ENCODE measurements at places on chromosomes 2 and 18.

GRCh38 chr2:36355890-36356297 lies 316 bp downstream of the CRIM1 start:
- H3K36me3 ChIP-seq: no peaks in the 10 kb centered on the region
- H3K4me3 ChIP-seq: peak overlapping the region; percentile 87
- DNase-seq: no peak
- peak overlapping the region; percentile 79 for H3K27ac ChIP-seq
- H3K4me1 ChIP-seq: peaks cover 49% of the 10 kb centered on the region

GRCh38 chr2:1731963-1732768 lies 12.1 kb downstream of the PXDN start:
- H3K27ac ChIP-seq: peak overlapping the region; percentile 70
- H3K4me1 ChIP-seq: peaks cover 36% of the 10 kb centered on the region
- DNase-seq: no peak

DNA sequence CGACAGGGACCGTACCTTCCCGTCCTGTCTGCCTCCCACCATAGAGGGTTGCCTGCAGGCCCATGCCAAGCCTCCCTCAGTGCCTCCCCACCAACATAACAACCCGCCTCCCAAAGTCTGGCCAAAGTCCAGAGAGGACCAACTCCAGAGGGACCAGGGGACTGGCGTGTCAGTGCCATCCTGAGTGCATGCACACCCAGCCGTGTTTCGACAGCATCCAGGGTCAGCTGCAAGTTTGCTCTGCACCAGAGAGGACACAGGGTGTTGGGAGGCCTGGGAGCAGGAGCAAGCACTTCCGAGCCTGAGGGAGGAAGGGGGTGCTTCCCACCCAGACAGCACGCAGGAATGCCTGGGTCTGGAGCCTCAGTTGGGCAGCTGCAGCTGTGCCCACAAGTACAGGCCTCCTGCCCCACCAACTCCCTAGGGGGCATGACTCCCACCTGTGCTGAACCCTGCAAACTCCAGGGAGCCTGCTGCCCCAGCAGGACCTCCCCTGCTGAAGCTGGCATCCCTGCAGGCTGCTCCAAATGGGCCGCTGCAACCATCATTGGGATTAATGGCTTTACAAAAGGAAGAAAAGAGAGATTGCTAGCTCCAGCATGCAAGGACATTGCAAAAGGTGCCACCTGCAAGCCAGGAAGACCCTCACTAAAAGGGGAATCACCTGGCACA lies 618.1 kb upstream of the FSHR start:
- H3K36me3 ChIP-seq: no peaks in the 10 kb centered on the region
- no peaks in the 10 kb centered on the region for H3K27me3 ChIP-seq
- H3K4me3 ChIP-seq: no peak overlapping the region
- H3K27ac ChIP-seq: no peak overlapping the region
- no peaks in the 10 kb centered on the region for H3K4me1 ChIP-seq
- no peak for DNase-seq

- H3K4me1 ChIP-seq: peaks cover 39% of the 10 kb centered on the region
- no peaks in the 10 kb centered on the region for H3K27me3 ChIP-seq
- DNase-seq: peak; percentile 53
- no peak overlapping the region for H3K4me3 ChIP-seq
Measured at GRCh38 chr2:109349503-109350465, 220.8 kb downstream of the SH3RF3 start.

DNA sequence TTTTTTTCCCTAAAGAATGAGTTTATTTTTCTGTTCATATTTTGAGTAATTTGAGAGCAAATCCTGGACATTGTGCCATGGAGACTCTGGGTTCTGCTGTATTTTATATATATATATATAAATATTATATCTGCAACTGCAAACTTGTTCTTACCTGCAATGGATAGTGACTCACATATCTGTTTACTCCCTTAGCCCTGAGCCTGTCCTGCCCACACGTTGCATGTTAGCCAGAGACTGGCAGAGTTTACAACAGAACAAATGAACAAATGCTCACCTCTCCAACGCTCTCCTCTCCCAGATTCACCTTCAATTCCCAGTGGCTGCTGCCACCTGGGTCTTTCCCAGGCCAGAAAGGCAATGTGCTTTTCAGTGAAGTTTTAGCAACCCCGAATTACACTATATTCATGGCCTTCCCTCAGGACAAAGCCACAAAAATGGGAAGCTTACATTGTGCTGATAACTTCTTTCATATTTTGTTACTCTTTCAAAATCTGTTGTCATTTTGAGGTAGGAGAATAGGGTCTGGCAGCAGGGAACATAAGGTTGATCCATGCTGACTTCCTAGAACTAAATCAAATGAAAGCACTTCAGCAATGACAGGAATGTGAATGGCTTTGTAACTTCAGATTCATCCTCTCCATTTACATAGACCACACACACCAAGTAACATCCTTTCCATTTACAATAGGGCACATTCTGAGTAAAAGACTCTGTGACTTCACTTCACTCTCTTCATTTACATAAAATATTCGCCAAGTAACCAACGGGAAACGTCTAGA lies 105.4 kb upstream of the FAM110C start:
- H3K4me1 ChIP-seq: no peaks in the 10 kb centered on the region
- H3K36me3 ChIP-seq: no peaks in the 10 kb centered on the region
- no peaks in the 10 kb centered on the region for H3K27me3 ChIP-seq
- H3K27ac ChIP-seq: no peak overlapping the region
- no peak overlapping the region for H3K4me3 ChIP-seq

- H3K4me3 ChIP-seq: no peak overlapping the region
- no peaks in the 10 kb centered on the region for H3K27me3 ChIP-seq
- H3K4me1 ChIP-seq: no peaks in the 10 kb centered on the region
- peaks cover 3% of the 10 kb centered on the region for H3K36me3 ChIP-seq
- no peak overlapping the region for H3K27ac ChIP-seq
Measured at GRCh38 chr2:162295009-162295408, 23.5 kb downstream of the IFIH1 start.

DNA sequence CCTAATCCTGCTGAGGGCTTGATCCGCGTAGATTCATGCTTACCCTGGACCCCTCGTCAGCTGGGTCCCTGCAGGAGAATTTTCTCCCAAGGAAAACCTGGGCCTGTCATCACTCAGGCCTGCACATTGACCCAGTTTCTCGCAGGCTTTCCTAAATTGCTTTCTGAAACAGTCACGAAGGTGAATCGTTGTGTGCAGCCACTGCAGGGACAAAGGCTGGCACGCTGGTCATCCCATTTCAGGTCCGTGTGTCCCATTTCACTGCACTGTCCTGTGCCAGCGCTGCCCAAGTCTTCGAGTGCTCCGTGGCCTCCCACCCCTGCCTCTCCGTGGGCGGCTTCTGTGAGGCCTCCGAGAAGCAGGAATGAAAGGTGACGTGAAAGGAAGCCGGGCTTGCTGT lies 62.8 kb upstream of the YWHAQ start:
- no peak overlapping the region for H3K27ac ChIP-seq
- no peaks in the 10 kb centered on the region for H3K27me3 ChIP-seq
- H3K36me3 ChIP-seq: no peaks in the 10 kb centered on the region
- no peak overlapping the region for H3K4me3 ChIP-seq
- no peak for DNase-seq

DNA sequence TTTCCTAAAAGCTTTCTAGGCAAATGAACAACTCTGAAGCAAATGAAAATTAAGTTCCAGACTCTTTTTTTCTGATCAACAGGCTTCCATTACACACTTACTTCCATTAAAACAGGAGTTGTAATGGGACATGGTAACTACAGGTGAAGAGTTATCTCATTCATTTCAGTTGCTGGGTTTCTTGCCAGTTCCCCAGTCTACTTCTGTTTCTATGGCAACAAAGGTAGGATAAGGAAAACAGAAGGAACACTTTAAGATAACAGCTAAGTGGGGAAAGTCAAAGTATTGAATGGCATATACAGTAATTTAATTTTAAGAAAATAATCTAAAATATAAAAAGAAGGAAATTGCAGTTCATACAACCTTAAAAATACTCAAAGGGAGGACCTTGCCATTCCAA lies 25.1 kb downstream of the BAZ2B start:
- no peak for DNase-seq
- H3K27ac ChIP-seq: no peak overlapping the region
- H3K4me3 ChIP-seq: no peak overlapping the region
- H3K36me3 ChIP-seq: no peaks in the 10 kb centered on the region
- H3K27me3 ChIP-seq: no peaks in the 10 kb centered on the region

GRCh38 chr2:133303150-133303549 lies 265.1 kb downstream of the NCKAP5 start:
- no peak for DNase-seq
- H3K4me3 ChIP-seq: no peak overlapping the region
- no peaks in the 10 kb centered on the region for H3K36me3 ChIP-seq
- H3K27me3 ChIP-seq: no peaks in the 10 kb centered on the region
- H3K4me1 ChIP-seq: no peaks in the 10 kb centered on the region
- H3K27ac ChIP-seq: no peak overlapping the region

GRCh38 chr2:10501980-10502802 lies 54.1 kb upstream of the ODC1 start:
- H3K27ac ChIP-seq: no peak overlapping the region
- peaks cover 8% of the 10 kb centered on the region for H3K4me1 ChIP-seq
- no peak for DNase-seq
- no peak overlapping the region for H3K4me3 ChIP-seq

- no peaks in the 10 kb centered on the region for H3K4me1 ChIP-seq
- no peak overlapping the region for H3K27ac ChIP-seq
- no peaks in the 10 kb centered on the region for H3K36me3 ChIP-seq
- H3K27me3 ChIP-seq: no peaks in the 10 kb centered on the region
- H3K4me3 ChIP-seq: no peak overlapping the region
Measured at GRCh38 chr18:11339188-11339775, 189.9 kb upstream of the PIEZO2 start.

- no peak overlapping the region for H3K4me3 ChIP-seq
- H3K36me3 ChIP-seq: no peaks in the 10 kb centered on the region
- no peaks in the 10 kb centered on the region for H3K27me3 ChIP-seq
- no peaks in the 10 kb centered on the region for H3K4me1 ChIP-seq
Measured at GRCh38 chr2:107719836-107720235, 106.9 kb upstream of the RGPD4 start.

GRCh38 chr2:74554820-74555531 lies 456 bp downstream of the DOK1 start:
- peak; percentile 87 for DNase-seq
- H3K27ac ChIP-seq: peak overlapping the region; percentile 88
- peaks cover 10% of the 10 kb centered on the region for H3K4me1 ChIP-seq
- H3K27me3 ChIP-seq: no peaks in the 10 kb centered on the region
- peak overlapping the region; percentile 88 for H3K4me3 ChIP-seq
- no peaks in the 10 kb centered on the region for H3K36me3 ChIP-seq

DNA sequence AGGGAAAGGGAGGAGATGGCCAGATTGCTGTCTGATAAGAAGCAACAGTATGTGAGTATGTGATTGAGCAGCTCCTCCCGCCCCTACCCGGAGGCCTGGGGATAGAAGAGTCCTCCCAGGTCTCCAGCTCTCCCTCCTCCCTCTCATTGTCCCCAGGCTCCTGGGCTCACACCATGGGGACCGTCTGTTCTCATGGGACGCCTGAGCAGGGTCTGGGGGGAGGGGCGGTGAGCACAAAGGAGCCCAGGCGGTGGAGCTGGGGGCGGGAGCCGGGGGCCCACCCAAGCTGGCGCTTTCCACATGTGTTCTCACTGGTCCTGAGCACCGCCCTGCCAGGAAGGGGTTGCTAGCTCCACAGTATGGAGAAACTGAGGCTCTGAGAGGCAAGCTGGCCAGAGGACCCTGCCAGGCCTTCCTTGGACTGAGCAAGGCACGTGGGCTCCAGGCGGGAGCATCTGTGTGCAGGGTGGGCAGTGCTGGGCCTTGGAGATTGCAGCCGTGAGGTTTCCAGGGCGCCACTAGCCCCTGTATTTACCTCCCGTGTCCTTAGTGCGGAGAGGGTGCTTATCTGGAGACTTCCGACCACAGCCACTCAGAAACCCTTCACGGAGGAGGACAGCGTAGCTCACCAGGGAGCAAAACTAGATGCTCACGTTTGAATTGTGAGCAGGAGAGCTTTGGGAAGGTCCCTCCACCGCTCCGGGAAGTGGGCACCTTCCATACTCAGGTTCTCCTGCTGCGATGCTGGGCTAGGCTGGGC lies 37.4 kb downstream of the PDIA6 start:
- no peaks in the 10 kb centered on the region for H3K4me1 ChIP-seq
- DNase-seq: peak; percentile 65
- H3K27ac ChIP-seq: no peak overlapping the region
- H3K27me3 ChIP-seq: no peaks in the 10 kb centered on the region
- H3K36me3 ChIP-seq: peaks cover 22% of the 10 kb centered on the region

DNA sequence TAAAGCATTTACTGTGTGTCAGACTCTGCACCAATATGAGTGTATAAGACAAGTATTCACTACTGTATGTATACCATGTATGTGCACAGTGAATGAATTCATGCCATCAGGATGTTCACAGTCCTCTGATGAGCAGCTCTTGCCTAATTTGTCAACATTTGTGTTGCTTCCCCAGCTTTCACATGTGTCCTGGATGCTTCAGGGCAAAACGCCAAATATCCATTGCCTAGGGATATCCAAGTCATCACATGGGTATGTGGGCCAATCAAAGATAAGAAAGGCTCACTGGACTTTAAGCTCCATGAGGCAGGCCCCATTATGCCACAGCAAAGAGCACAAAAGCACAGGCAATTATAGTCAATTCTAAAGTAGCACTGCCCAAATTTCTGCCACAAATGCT lies 134.2 kb upstream of the CHAC2 start:
- no peaks in the 10 kb centered on the region for H3K27me3 ChIP-seq
- no peaks in the 10 kb centered on the region for H3K4me1 ChIP-seq

GRCh38 chr2:85810371-85811179 lies 56.8 kb downstream of the ATOH8 start:
- H3K27me3 ChIP-seq: no peaks in the 10 kb centered on the region
- H3K36me3 ChIP-seq: no peaks in the 10 kb centered on the region
- no peak overlapping the region for H3K4me3 ChIP-seq
- peaks cover 24% of the 10 kb centered on the region for H3K4me1 ChIP-seq
- no peak for DNase-seq

DNA sequence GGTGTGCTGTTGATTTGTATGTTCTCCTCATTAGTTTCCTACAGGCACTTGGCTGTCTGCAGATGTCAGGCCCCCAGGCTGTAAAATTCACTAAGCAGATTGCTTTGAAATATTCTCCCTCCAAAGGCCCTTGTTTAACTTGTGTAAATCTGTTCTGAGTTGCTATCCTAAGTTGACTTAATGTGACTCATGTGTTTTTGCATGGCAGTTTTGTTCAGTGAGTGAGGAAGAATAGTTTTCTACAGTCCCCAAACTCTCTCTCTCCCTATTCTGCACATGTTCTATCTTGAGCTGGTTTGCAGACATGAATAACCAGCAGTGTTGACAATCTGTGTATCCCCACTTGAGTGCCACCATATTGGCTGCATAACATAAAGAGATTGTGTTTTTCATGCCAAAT lies 1005.4 kb upstream of the DDX18 start:
- no peak overlapping the region for H3K4me3 ChIP-seq
- no peaks in the 10 kb centered on the region for H3K27me3 ChIP-seq
- DNase-seq: no peak
- H3K27ac ChIP-seq: no peak overlapping the region

DNA sequence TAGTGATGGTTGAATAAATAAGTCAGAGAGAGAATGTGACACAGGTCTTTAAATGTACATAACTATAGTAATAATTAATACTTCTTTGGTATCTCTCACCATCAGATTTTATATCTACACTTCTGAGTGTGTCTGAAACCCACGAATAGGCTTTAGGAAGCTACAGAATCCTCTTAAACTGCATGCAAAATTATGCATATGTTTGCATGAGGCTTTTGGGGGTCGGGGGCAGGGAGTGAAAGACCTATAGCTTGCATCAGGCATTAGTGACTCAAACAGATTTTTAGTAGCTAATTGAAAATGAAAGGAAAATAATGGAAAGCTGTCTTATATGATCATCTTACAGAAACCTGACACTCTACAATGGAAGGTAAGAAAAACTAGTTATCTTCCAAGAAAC lies 14.9 kb downstream of the LRPPRC start:
- no peak overlapping the region for H3K4me3 ChIP-seq
- no peak overlapping the region for H3K27ac ChIP-seq
- H3K4me1 ChIP-seq: no peaks in the 10 kb centered on the region

- DNase-seq: no peak
- no peak overlapping the region for H3K27ac ChIP-seq
- no peaks in the 10 kb centered on the region for H3K36me3 ChIP-seq
- no peaks in the 10 kb centered on the region for H3K27me3 ChIP-seq
Measured at GRCh38 chr18:11565716-11566115, 43.7 kb upstream of the SLC35G4 start.

Measured in upper lobe of right lung (tissue), 1 donor.